ENCODE measurements at places on chromosomes 2 and 18.

DNA sequence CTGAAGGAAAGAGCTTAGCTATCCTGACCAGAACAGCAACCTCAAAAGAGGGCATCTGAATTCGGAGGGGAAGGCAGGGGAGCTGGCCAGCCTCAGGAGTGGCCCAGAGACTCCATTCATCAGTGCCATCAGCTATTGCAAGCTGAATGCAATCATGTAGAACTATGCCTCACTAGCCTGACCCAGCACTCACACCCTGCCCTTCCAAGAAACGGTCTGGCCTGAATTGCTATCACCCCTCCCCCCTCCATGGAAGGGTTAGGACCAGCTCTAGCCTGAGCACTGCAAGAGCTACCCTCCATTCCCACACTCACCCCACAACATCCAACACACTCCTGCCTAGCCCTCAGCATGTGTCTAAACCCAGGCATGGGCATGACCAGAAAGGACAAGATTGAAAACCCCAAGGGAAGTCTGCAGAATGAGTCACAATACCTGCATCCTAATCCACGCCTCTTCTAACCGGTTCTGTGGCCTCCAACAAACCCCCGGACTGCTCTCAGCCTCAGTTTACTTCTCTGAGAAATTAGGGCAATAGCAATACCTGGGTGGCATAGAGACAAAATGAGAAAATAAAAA is 120.3 kb downstream of the BCL11A start:
- DNase-seq: no peak

DNA sequence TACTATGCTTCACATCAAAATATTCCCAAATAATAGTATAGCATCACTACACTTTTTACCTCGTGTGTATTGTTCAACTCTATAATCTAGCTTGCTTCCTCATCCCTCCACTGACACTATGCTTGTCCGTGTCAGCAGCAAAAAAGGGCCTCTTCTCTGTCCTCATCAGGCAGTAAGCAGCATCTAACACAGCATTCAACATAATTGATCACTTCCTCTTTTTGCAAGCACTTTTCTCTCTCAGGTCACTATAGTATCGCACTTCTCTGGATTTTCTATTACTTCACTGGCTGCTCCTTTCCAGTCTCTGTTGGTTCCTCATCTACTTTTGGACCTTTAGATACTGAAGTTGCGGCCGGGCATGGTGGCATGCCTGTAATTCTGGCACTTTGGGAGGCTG is 64.9 kb upstream of the ZSWIM2 start:
- DNase-seq: no peak

GRCh38 chr18:68024716-68025115 is 508.2 kb upstream of the DSEL start:
- DNase-seq: no peak

DNA sequence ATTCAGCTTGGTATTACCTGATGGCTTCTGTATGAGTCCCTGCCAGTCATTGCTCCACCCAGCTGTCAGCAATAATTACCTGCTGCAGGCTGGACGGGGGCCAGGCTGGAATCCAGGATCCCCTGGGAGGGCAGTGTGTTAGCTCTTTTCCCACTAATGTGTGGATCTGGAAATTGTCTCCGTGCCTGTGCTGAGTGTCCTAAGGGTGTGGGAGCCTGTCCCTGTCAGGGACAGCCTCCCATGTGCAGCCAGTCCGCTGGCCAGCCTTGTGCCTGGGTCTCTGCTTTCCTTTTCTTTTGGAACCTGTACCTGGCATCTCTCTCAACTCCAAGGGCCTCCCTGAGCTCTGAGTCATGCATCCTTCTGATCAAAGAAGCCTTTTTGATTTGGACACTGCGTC is 107.2 kb upstream of the SPRED2 start:
- DNase-seq: no peak

GRCh38 chr2:233079473-233079877 is 19.3 kb downstream of the INPP5D start:
- no peak for DNase-seq

GRCh38 chr18:42426496-42427015 is 471.5 kb downstream of the PIK3C3 start:
- DNase-seq: no peak

DNA sequence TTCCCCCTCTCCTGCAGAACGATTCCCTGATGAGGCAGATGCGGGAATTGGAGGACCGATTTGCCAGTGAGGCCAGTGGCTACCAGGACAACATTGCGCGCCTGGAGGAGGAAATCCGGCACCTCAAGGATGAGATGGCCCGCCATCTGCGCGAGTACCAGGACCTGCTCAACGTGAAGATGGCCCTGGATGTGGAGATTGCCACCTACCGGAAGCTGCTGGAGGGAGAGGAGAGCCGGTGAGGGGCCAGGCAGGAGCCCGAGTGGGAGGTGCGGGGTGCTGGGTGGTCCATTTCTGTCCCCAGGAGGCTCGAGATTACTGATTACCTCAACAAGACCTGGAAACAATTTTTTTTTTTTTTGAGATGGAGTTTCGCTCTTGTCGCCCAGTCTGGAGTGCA is 3.1 kb downstream of the DES start:
- no peak for DNase-seq

DNA sequence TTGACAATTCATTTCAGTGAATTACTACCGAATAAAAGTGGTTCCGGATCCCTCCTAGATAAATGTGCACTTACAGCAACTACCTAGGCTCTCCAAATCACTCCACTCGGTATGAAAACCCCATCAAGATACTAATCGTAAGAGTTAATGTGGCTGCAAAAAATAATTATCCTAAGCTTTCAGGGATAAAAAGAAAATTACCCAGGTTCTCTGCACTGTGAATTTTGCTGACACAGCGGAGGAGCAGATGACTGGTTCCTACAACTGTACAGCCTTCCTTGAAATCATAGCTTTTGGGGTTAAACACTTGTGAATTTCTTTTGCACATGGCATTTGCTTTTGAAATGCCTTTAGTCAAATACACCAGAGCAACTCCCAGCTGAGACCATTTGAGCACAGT is 104.7 kb downstream of the CD226 start:
- DNase-seq: no peak

DNA sequence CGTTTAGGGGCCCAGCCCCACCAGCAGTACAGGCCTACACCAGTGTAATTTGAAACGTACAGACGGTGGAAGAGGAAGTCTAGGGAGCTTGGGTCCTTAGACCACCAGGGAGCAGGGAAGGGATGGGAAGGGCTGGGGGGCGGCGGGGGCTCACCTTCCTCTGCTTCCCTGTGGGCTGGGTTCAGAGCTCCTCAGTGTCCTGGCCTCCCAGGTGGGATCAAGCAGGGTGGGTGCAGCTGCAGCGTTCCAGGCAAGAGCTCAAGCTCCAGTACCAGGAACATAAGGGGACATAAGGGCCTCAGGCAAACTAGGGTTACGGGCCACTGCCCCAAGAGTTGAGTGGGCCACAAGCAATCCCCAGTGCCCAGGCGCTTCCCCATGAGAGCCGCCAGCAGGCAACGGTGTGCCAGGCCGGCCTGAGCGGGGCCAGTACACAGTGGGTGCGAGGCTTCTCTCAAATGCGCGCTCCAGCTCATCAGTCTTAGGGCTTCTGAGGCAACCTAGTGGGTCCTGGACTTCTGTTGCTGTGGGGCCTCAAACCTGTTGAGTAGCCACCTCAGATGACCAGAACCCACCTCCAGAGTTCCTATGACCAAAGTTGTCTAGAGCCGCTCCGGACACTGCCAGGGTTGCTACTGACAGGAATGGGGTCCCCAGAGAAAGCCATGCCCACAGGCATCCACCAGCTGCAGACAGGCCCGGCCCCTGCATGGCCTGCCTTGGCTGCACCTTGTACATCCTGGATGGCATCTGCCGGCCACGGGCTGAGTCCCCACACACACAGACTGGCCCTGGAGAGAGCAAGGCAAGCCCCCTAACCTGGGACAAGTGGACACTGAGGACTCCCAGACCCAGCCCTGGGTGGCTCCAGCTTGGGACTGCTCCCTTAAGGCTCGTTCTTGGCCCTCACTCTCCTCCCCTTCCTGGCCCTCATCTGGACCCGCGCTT is 5.2 kb downstream of the ANKRD23 start:
- no peak for DNase-seq

DNA sequence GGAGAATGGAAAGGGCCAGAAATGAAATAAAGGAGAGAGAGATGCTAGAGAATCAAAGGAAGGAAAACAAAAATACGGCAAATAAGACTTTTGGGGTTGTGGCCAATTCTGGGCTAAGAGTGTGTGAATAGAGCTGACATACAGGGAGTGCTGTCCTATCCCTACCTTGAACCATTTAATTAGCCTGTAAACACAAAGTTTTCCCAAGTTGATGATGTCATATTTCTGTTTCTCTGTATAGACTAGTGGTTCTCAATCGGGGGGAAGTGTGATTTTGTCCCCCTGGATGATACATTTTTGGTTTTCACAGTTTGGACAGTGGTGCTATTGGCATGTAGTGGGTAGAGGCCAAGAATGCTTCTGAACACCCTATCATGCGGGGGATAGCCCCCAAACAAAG is 148.8 kb downstream of the ACTR3 start:
- no peak for DNase-seq

DNA sequence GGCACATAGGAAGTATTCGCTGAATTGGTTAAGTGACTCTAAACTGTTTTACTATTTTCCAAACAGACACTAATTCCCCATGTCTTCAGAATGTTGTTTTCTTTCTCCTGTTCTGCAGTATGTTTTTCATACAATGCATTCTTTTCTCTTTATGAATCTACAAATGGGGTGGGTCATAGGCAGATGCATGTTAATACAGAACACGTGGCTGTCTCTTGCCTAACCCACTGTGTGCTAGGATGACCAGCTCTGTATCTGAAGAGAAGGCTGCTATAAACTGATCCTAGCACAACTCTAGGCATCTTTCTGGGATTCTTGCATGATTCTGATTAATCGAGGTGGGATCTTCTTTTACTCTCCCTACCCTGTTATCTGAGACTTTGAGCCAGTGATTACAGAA is 826.0 kb downstream of the PLCL1 start:
- no peak for DNase-seq

DNA sequence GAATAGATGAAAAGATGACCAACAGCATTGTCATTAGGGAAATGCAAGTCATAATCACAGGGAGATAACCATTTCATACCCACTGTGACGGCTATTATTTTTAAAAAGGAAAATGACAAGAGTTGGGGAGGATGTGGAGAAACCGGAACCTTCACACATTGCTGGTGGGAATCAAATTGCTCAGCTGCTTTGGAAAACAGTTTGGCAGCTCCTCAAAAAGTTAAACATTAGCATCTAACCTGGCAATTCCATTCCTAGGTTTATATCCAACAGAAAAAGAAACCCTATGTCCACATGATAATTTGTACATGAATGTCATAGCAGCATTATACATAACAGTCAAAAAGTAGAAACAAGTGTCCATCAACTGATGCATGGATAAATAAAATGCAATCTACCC is 58.2 kb downstream of the KCNG3 start:
- no peak for DNase-seq
